Frontal cortex (tissue), 4 donors: ENCODE measurements at places on chromosomes 4 and X. TPM values are rescaled to one million over a fixed set of nuclear protein-coding genes. Genes with fewer than 3 reads are reported as not detected.

The HTATSF1 gene
- 68.5 TPM for total RNA-seq

GRCh38 chr4:29970626-29971025, 749.5 kb upstream of the PCDH7 start:
- no peak for DNase-seq

DNA sequence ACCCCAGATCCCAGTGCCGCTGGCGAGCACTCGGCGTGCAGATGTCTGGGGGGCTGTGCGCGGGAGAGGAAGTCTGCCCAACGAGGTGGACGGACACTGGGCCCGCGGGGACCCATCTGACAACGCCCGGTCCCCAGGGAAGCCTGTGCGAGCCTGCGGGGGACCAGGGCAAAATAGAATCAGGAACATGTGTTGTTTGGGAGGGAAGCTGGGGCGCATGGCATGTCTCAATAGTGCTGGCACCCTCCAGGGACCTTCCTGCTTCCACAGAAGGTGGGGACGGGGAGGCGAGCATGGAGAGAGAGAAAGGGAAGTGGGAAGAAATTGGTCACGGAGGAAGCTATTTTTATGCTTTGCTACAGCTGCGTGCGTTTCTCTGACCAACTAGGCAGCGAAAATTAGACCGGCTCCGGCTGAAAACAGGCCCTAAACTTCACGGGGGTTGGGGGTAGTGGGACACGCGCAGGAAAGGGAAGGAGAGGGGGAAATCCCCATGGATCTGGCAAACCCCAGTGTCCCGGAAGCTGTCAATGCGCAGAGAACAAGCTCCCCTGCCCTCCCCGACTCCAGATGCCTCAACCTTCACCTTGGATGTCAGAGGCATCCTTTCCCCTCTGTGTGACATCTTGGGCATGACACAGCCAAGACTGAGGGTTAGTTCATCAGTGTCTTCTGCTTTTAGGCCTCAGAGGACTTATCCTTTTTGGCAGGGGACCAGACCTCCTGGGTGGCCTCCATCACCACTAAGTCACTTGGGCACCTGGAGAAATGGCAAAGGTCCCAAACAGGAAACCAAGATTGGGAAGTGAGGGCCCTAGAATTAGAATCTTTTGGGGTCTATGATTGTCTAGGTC, 169.8 kb upstream of the BCOR start:
- DNase-seq = peak; percentile 42

- DNase-seq = no peak
Observed at GRCh38 chr4:187209921-187210613, 486.4 kb upstream of the FAT1 start.

GRCh38 chr4:47704693-47705325, 133.1 kb downstream of the CORIN start:
- DNase-seq = peak; percentile 10

- DNase-seq = no peak
Observed at GRCh38 chrX:17882680-17883079, 21.6 kb upstream of the RAI2 start.

The MEPE gene
- total RNA-seq = 1.2 TPM

- no peak for DNase-seq
Observed at GRCh38 chr4:189507060-189507459, 433.6 kb upstream of the FRG1 start.

- no peak for DNase-seq
Observed at GRCh38 chr4:153409924-153410501, 56.1 kb upstream of the TMEM131L start.

The S100G gene
- total RNA-seq = not detected

DNA sequence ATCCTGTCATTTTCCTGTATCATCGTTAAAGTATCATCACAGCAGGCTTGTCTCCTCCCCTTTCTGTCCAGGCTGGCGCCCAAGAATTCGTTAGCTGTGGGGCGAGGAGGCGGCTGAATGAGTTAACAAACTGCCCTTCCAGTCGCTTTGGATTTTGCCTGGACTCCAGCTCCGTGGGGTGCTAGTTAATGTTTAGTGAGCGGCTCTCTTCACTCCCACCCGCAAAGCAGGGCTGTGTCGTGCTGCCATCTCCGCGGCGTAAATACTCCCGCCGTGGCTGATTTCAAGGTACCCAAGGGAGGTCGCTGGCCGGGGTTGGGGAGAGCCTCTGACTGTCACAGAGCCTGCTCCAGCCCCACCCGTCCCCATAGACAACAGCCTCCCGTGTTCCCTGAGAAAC, 44.9 kb upstream of the SPRY1 start:
- DNase-seq = no peak

- no peak for DNase-seq
Observed at GRCh38 chr4:95606739-95607138, 58.0 kb upstream of the UNC5C start.

The SLIT2 gene
- total RNA-seq = 11.0 TPM

GRCh38 chr4:140374130-140374477, 658 bp downstream of the SCOC start:
- DNase-seq = no peak

DNA sequence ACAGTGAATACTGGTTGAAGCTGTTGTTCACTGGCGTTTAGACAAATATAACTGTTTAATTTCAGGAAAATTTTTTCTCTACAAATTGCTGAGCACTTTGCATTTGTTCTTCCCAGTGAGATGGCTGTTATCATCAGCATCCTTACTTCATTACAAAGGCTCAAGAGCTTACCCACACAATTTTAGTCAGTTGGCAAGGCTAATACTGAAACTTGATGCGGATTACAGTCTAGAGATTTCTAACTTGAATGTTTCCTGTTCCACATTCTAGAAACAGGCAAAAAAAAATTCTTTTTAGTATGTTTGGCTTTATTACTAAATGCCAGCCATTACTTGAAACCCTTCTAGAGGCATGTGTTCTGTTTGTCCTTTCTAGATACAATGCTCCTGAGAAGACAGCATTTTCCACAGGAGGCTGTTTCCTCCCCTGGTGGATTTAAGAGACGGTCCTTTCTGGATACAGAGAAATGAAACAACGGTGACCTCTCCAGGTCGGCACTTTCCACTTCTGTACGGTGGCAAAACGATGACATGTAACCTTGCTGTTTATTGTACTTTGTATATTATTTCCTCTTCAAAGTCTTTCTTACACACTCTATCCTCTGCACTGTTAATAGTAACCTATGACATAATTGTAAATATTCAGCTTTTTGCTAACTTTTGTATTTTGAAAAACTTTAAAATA, 80.9 kb downstream of the RFC1 start:
- no peak for DNase-seq

The FGF13 gene
- total RNA-seq = 128 TPM

- DNase-seq = no peak
Observed at GRCh38 chrX:118878977-118879376, 55.4 kb downstream of the ZCCHC12 start.

- peak; percentile 44 for DNase-seq
Observed at GRCh38 chr4:68271851-68272357, 26.4 kb upstream of the TMPRSS11B start.

The C1QTNF7 gene
- 0.41 TPM for total RNA-seq

- DNase-seq = no peak
Observed at GRCh38 chrX:38816155-38816554, 14.9 kb downstream of the MID1IP1 start.

GRCh38 chrX:136497556-136498052, at the start of gene HTATSF1:
Gene HTATSF1, plus strand, starts transcription at chrX:136497592. Its CDS starts 93 bp downstream, at chrX:136497685.
- no peak for DNase-seq

DNA sequence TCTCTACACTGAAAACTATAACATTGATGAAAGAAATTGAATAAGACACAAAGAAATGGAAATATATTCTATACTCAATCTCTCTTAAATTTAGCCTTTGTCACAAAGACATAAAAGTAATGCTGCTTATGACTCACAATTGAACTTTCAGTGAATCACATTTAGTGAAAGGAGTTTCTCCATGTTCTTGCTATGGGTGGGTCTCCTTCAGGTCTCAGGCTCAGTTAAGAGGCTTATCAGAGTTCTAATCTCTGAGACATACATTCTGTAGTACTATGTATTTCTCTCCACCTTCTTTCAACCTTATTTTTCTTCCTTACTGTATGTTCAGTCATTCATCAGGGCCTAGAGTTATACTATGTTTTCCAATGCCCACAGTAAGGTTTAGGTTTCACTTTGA, 220.9 kb downstream of the DTHD1 start:
- DNase-seq = no peak

DNA sequence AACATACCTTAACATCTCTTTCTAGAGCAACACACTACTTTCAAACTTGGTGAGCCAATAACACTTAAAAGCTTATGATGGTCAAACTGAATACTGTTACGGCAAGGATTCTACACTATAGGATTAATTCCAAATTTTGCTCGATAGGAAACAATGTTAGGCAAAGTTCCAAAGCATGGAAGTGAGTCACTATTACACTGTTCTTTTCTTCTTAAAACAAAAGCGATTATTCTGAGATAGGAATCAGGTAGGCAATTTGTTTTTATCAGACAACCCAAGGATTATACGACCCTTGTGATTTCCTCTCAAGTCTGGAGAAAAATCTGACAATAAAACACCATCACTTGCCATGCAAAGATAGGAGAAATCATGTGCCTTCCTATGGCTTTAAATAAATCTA, 81.5 kb downstream of the HUWE1 start:
- no peak for DNase-seq

GRCh38 chrX:130419263-130419662, 17.5 kb downstream of the RBMX2 start:
- DNase-seq = no peak

The XG gene
- not detected for total RNA-seq

- DNase-seq = no peak
Observed at GRCh38 chrX:111386615-111387233, 25.3 kb downstream of the DCX start.

DNA sequence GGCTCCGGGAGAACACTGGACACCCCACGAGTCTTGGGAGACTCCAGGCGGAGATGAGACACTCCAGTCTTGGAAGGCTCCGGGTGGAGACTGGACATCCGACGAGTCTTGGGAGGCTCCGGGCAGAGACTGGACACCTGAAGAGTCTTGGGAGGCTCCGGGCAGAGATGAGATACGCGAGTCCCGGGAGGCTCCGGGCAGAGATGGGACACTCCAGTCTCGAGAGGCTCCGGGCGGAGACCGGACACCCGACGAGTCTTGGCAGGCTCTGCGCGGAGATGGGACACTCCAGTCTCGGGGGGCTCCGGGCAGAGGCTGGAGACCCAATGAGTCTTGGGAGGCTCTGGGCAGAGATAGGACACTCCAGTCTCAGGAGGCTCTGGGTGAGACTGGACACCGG, 28.1 kb upstream of the LANCL3 start:
- DNase-seq = no peak
